ENCODE measurements at places on chromosomes 12 and 14. TPM values are rescaled to one million over a fixed set of nuclear protein-coding genes. Genes with fewer than 3 reads are reported as not detected.

DNA sequence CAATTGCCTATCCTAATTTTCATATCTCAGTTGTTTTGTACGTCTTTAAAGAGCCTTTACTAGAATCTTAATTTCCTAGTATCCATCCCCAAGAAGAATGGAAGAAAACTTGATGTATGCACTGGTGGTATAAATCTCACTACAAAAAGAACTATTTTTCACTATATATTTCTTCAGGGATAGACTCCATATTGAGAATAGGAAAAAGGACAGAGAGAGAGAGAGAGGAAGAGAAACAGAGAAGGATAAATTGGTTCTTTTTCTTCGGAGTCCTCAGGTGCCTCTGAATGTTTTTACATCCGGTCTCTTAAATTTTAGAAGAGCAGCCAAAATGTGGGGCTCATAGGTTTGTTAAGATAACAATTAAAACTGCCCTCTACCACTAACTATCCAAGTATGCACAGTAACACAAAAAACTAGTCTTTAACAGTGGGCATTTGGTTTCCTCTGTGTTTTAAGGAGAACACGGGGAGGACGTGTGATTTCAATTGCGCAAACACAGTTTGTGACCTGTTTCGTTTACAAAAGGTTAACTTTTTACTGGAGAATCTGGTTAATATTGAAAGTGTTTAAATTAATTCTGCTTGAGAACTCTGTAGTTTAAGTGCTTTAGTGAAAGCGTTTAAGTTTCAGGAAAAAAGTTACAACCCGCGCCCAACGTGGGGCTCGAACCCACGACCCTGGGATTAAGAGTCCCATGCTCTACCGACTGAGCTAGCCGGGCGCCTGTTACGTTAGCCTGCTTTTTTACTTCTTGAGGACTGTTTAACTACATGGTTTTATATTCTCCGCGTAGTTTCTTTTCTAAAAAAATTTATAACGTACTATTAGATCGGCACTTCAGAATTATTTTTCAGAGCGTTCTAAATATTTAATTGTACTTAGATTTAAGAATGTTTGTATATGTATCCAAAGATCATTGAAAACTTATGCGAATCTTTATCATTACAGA, 5.1 kb upstream of the PSMA3 start:
- peak; percentile 81 for DNase-seq

Gene KCNK13
- not detected for total RNA-seq

DNA sequence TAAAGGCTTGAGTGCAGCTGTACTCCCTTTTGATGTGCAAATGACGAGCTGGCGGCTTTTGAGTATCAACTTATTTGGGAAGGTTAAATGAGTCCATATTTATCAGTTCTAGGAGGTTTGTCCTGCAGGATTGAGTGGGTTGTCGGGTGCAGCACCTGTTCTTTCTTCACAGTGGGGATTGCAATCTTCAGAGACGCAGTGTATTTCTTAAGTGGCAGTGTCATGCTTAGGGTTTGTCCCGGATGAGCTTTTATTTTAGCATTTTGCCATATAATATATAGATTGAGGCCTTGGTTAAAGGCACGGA, 1.2 kb downstream of the FUT8 start:
- DNase-seq: peak; percentile 34

- DNase-seq: no peak
Measured at GRCh38 chr12:272942-273341, 10.3 kb upstream of the SLC6A13 start.

- no peak for DNase-seq
Measured at GRCh38 chr14:62905566-62905965, 139.7 kb downstream of the KCNH5 start.

Gene DCN
- total RNA-seq: 2,298 TPM

Gene GPR68
- total RNA-seq: 1.3 TPM

- DNase-seq: no peak
Measured at GRCh38 chr14:91330856-91331255, 86.4 kb upstream of the GPR68 start.

Gene TUBA1A
- 320 TPM for total RNA-seq

- DNase-seq: no peak
Measured at GRCh38 chr14:66360366-66360926, 125.7 kb upstream of the CCDC196 start.

Gene VRTN
- not detected for total RNA-seq

Gene HOXC13
- total RNA-seq: not detected

DNA sequence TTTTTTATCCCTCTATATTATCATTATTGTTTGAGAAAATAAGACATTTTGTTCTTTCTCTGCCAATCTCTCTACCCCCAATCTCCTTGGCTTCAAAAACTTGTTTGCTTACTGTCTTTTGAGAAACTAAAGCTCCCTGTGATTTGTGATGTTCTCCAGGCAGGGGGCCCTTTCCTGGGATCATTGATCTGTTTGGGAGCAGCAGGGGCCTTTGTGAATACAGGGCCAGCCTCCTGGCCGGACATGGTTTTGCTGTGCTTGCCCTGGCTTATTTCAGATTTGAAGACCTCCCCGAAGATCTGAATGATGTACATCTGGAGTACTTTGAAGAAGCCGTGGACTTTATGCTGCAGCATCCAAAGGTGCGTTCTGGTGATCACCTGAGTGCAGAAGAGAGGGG, 4.5 kb downstream of the ACOT6 start:
- no peak for DNase-seq

GRCh38 chr12:4275016-4275869, 1.7 kb downstream of the CCND2 start:
- DNase-seq: peak; percentile 39

GRCh38 chr12:70252832-70253231, 9.6 kb downstream of the CNOT2 start:
- no peak for DNase-seq

DNA sequence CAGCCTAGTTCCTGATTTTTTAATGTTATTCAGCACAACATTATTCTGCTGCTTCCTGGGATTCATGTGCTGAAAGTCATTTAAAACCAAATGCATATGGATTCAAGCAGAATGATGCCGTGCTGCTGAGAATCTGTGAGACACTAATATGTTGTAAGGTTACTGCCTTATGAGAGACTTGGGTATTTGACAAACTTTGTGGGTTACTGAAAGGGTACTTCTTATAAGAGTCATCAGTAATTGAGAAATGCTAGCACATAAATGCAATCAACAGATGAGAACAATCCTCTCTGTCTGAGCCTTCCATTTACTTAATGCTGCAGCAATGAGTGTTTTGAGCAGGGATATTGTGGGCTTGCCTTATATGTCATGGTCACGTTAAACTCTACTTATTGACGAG, 175.7 kb downstream of the NPAS3 start:
- no peak for DNase-seq

GRCh38 chr12:51240971-51241370, 2.3 kb downstream of the DAZAP2 start:
- peak; percentile 36 for DNase-seq

DNA sequence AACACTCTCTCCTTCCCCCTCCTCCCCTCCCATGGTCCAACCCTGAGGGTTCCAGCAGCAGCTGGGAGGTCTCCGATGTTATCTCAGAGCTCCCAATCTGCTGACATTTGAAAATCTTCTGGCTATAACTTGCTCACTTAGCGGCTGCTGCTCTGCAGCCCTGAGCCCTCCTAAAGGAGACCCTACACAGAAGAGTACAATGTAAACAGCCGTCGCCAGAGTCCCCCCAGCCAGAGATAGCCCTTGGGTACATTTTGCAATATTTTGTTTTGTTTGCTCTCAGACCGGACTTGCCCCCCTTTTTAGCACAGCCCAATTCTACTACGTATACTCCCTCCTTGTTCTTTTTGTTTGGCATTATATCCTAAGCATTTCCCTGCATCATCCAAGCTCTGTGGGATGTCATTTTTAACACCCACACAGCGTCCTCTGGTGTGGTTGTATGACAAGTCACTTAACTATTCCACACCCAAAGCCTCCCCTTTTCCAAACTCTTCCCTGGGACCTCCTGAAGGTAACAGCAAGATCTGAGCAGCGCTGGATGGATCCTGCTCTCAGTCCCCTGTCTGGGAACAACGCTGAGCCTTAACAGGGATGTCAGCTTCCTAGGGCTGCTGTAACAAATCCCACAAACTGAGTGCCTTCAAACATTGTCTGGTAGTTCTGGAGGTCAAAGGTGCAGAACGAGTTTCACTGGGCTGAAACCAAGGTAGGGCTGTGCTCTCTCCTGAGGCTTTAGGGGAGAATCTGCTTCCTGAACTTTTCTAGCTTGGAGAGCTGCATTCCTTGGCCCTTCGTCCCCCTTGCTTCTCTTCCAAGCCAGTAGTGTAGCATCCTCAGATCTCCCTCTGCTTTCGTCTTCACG, 25.3 kb upstream of the TCL1B start:
- no peak for DNase-seq

- DNase-seq: peak; percentile 16
Measured at GRCh38 chr14:31380106-31380505, 40.2 kb downstream of the HEATR5A start.

Gene TEX22
- total RNA-seq: 1.5 TPM

- peak; percentile 54 for DNase-seq
Measured at GRCh38 chr12:19779395-19780056, 340.2 kb downstream of the AEBP2 start.

Gene PMCH
- 0.27 TPM for total RNA-seq

GRCh38 chr12:29228474-29229157, 79.5 kb downstream of the FAR2 start:
- no peak for DNase-seq

GRCh38 chr12:40103043-40103442, 2.8 kb downstream of the SLC2A13 start:
- no peak for DNase-seq

Gene BBOF1
- total RNA-seq: 9.8 TPM

DNA sequence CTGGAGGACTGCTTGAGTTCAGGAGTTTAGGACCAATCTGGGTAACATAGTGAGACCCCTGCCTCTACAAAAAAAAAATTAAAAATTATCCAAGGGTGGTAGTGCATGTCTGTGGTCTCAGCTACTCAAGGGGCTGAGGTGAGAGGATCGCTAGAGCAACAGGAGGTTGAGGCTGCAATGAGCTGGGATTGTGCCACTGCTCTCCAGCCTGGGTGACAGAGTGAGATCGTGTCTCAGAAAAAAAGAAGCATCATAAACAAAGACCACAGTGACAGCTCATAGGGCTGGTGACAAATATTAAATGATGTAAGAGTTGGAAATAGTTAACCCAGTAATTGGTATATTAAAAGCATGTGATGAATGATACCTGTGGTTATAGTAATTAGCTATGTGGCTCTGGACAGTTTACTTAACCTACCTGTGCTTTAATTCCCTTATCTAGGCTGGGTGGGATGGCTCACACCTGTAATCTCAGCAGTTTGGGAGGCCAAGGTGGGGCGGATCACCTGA, 68.0 kb downstream of the GSC start:
- no peak for DNase-seq

Gene CCDC196
- not detected for total RNA-seq

Gene LHX5
- total RNA-seq: not detected

Gene FITM1
- total RNA-seq: not detected

DNA sequence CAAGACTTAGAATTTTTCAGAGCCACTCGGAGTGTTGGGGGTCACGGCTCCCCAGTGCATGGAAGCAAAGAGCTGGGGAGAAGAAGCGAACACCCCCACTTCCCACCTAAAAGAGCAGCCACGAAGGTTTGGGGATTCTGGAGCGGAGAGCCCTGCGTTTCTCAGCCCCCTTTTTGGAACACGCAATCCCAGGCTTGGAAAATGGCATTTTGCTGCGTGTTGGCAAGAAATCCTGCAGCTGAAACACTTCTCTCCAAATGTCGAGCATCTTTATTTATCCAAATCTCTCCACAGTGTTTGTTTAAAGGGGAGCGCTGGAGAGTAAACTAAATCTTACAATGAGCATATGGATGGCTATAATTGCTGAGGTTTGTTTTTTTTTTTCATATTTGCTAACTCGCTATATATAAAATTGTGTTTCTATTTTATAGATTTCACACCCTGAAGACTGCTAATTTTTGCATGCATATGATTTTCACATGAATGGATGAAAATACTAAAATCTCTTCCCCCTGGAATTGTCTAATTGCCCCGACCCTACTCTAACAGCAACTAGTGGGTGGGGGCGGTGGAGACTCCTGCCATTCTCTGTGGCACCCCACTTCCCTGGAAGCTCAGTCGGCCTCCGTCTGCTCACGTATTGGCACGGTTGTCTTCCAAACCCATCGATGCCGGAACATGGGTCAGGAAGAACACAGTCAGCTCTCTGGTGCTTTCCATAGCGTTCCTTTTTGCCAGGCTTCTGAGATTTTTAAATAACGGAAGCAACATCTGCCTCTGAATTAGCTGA, 120.5 kb downstream of the GCH1 start:
- no peak for DNase-seq

GRCh38 chr12:19834592-19834991, 395.3 kb downstream of the AEBP2 start:
- DNase-seq: peak; percentile 37

GRCh38 chr12:124904306-124905098, 9.9 kb downstream of the UBC start:
- peak; percentile 95 for DNase-seq

DNA sequence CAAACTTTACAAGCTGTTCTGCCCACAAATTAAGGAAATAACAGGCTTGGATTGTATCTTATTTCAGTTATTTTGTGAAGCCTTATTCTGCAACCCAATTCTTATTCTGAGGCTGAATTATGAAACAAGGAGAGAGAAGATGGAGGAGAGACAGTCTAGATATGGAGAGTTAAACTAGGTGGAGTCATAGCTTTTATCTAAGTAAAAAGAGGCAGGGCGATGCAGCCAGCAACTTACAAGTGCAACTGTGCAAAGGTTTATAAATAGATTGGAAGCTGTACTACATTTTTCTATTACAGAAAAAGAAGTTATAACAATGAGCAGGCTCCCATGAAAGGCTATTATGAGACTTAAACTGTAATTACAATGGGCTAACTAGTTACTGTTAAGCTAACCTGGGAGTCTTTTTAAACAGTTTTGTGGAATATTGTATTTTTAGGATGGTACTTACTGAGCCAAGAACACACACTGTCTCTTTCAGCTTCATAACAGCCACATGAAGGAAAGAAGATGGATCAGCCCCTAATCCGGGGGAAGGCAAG, 22.4 kb downstream of the NID2 start:
- DNase-seq: peak; percentile 83

GRCh38 chr14:95620659-95621059, 65.6 kb upstream of the TCL1B start:
- no peak for DNase-seq

- DNase-seq: peak; percentile 1
Measured at GRCh38 chr12:16421806-16422205, 74.4 kb downstream of the MGST1 start.

DNA sequence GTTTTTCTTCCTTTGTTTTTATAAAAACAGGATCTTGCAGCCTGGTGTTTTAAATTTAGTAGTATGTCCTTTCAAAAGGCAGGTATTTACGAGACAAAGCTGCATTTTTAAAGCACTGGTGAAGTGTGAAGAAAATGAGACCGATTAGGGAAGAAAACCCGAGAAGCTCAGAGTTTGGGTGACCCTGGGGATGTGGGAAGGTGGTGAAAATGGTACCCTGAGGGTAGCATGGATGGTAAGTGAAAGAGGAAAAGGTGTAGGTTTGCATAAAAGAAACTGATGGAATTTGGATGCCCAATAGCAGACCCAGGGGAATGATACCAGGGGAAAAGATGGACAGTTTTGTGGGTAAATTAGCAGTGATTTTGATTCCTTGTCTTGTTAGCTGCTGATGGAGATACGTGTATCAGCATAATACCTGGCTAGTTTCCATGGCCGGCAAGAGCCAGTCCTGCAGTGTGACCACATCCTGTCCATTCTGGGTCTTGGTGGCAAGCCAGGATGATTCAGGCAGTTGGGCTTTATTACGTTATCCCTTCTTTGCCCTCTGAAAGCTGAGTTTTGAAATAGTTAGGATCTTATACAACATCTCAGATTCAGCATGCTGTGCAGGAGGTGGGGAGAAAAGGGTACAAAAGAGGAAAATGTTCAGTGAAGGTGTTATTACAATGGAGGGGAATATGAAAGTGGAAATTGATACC, 8.9 kb downstream of the BICD1 start:
- DNase-seq: peak; percentile 99

Gene KRT84
- total RNA-seq: not detected
